Activated CD4-positive, alpha-beta memory T cell treated with anti-CD3 and anti-CD28 coated beads for 36 hours (primary cell): ENCODE measurements at places on chromosomes 4 and X. TPM values are rescaled to one million over a fixed set of nuclear protein-coding genes. Genes with fewer than 3 reads are reported as not detected.

GRCh38 chr4:145679991-145680455, at the start of gene C4orf51:
Gene C4orf51, plus strand, starts transcription at chr4:145680146. Its CDS starts 58 bp downstream, at chr4:145680204.
- DNase-seq = no peak
- H3K4me3 ChIP-seq = no peak within 1 kb of the TSS
- no peaks in the 10 kb centered on the region for H3K4me1 ChIP-seq
- peaks cover 18% of the 10 kb centered on the region for H3K27me3 ChIP-seq
- H3K27ac ChIP-seq = no peak within 1 kb of the TSS
- no peaks in the 10 kb centered on the region for H3K36me3 ChIP-seq

BEX1 gene
- total RNA-seq = 0.45 TPM

- no peaks in the 10 kb centered on the region for H3K36me3 ChIP-seq
- no peak for DNase-seq
- peaks cover 31% of the 10 kb centered on the region for H3K27me3 ChIP-seq
- peaks cover 5% of the 10 kb centered on the region for H3K4me1 ChIP-seq
- no peak overlapping the region for H3K27ac ChIP-seq
- no peak overlapping the region for H3K4me3 ChIP-seq
Measured at GRCh38 chr4:1047976-1048772, 36.7 kb downstream of the FGFRL1 start.

TMEM154 gene
- total RNA-seq = 20.8 TPM

- no peaks in the 10 kb centered on the region for H3K4me1 ChIP-seq
- no peaks in the 10 kb centered on the region for H3K27me3 ChIP-seq
- no peaks in the 10 kb centered on the region for H3K36me3 ChIP-seq
- no peak for DNase-seq
- no peak overlapping the region for H3K4me3 ChIP-seq
Measured at GRCh38 chr4:86118711-86119110, 241.1 kb downstream of the MAPK10 start.

DNA sequence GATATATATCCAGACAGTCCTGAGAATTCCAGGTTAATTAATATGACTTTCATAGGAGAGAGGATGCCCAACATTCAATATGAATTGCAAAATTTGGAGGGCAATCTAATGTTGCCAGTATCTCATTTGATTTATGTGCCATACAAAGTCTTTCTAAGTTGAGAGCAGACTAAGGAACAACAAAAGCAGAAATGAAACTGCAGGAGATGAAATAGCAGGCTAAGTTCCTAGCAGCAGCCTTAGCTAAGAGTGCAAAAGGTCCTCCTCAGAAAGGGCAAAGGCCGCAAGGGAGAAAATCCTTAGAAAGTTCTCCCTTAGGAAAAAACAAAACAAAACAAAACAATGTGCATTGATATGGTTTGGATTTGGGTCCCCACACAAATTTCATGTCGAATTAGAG, 602.9 kb upstream of the HTR2C start:
- DNase-seq = no peak
- H3K4me1 ChIP-seq = no peaks in the 10 kb centered on the region
- H3K4me3 ChIP-seq = no peak overlapping the region
- no peaks in the 10 kb centered on the region for H3K36me3 ChIP-seq
- no peak overlapping the region for H3K27ac ChIP-seq

PDLIM3 gene
- not detected for total RNA-seq

FAM47A gene
- total RNA-seq = not detected

- H3K36me3 ChIP-seq = peaks cover 16% of the 10 kb centered on the region
- H3K4me1 ChIP-seq = no peaks in the 10 kb centered on the region
- no peak for DNase-seq
- H3K27ac ChIP-seq = no peak overlapping the region
- no peak overlapping the region for H3K4me3 ChIP-seq
Measured at GRCh38 chr4:148141501-148141900, 300.7 kb downstream of the NR3C2 start.
